ENCODE measurements at places on chromosomes 12 and 14. TPM values are rescaled to one million over a fixed set of nuclear protein-coding genes. Genes with fewer than 3 reads are reported as not detected.
A peak's percentile ranks its signal among the peaks of the same experiment; 100 is the strongest.

DNA sequence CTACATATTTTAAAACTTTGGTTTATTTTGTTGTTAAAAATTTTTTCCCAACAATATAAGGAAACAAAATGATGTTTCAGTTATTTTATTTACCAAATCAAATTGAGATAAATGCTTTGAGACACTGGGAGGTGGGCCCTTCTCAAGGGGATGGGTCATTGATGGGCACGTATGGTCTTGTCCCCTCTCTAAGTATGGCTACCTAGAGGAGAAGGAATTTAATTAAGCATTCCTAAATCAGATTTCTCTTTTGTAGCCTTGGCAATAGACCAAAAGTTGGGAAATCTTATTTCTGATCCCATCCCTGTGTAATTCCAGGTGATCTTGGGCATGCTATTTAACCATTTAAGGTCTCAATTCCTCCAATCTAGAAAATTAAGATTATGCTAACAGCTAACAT lies 79.0 kb downstream of the SCN8A start:
- no peak for DNase-seq

The STAT2 gene
- 44.6 TPM for total RNA-seq

- no peak for DNase-seq
Observed at GRCh38 chr12:72829838-72830237, 557.7 kb downstream of the TRHDE start.

The KERA gene
- total RNA-seq, result not detected

The AICDA gene
- not detected for total RNA-seq

The MGP gene
- 1,578 TPM for total RNA-seq

- no peak for DNase-seq
Observed at GRCh38 chr14:35122696-35123387, 490 bp downstream of the PRORP start.

DNA sequence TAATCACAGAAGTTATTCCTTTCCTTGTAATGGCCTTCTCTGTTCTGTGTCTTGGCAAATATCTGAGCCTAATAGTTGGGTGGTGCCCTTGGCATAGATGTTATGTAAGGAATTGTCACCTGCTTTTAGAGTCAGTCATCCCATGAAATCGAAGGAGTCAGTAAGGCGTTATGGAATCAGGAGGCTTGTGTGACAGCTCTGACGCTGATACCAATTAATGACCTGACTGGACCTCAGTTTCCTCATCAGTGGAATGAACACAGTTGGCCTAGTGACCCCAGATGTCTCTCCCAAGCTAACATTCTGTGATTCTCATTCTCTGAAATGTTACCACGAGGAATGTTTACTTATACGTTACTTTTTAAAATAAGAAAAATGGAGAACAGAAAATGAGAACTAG lies 32.1 kb downstream of the TXNRD1 start:
- DNase-seq, result no peak

DNA sequence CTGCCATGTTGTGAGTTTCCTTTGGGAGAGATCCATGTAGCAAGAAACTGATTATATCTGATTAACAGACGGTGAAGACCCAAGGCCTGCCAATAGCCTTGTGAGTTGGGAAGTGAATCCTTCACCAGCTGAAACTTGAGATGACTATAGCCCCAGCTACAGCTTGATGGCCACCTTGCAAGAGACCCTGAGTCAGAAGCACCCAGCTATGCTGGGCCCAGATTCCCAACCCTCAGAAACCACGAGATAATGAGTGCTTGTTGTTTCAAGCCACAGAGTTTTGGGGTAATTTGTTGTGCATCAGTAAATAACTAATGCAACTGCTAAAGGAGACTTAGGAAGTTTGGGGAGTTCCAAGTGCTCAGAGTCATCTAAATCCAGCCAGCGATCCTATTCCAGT lies 80.3 kb downstream of the AVPR1A start:
- no peak for DNase-seq

- no peak for DNase-seq
Observed at GRCh38 chr12:97168804-97169203, 261.7 kb downstream of the NEDD1 start.

DNA sequence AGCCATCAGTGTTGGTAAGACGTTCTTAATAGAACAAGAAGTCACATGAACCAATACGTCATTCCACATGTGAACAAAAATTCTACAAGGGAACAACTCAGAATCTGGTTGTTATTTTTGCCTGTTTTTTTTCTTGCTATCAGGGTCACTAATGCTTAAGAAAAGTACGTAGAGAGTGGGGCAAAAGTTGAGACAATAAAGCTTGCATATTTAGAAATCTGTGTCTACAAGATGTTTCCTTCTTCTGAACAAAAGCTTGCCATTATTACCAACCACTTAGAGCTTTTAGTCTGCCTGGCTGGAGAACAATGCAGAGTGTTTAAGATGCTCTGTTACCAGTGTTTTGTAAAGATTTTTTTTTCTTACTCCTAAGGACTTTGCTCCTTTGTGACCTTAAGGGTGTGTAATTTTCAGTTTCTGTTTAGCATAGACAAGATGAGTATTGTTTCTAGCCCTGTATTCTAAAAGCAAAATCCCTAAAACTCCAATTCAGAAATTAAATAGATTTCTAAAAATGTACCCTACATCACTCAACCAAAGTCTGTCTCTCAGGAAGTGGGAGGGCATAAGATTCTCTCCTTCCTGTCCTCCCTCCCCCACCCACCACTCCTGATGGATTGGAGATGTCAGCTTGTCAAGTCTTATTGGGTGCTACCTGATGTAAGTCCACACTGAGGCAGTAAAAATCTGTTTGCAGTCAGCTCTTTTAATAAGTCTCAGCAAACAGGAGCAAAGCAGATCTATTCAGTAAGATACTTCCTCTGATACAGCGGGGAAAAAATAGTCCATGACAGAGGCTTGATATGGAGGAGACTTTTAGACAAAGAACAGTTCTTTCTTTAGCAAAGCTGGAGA lies 267.6 kb downstream of the GRIN2B start:
- DNase-seq, result no peak

- no peak for DNase-seq
Observed at GRCh38 chr14:55248411-55248810, 22.8 kb upstream of the FBXO34 start.

The TUNAR gene
- not detected for total RNA-seq

GRCh38 chr12:129257524-129257923 lies 404.2 kb downstream of the GLT1D1 start:
- DNase-seq, result no peak

- peak; percentile 66 for DNase-seq
Observed at GRCh38 chr12:6821591-6822425, at the start of gene GPR162. Gene GPR162, plus strand, starts transcription at chr12:6821821. Its CDS starts 2,078 bp downstream, at chr12:6823899.

The PHLDA1 gene
- total RNA-seq, result 5.9 TPM

- no peak for DNase-seq
Observed at GRCh38 chr12:54146506-54147145, 42.2 kb downstream of the SMUG1 start.

DNA sequence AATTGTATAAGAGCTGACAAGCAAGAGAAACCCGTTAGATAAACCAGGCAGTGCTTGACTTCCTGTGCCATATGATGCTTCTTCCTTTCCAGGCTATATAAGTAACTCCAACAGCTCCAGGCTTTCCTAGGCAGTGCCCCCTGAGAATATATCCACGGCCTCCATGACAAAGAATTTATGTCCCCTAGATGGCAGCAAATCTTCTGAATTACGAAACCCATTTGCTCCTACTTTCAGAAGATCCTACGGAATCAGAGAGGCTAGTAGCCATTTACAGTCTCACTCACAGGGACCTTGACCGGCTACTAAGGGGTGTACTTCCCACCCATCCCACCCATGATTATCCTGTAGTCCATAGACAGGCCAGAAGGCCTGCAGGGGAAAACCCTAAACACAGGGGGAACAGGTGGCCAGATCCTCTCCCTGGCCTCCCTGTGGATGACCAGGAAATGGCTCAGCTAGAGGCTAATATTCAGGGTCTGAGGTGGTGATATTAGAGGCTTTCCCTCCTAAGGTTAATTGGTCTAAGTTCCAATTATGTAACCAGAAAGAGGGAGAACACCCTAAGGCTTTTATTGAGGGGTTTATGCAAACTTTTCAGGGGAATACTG lies 77.2 kb upstream of the DCD start:
- no peak for DNase-seq

The MYRFL gene
- total RNA-seq, result not detected

DNA sequence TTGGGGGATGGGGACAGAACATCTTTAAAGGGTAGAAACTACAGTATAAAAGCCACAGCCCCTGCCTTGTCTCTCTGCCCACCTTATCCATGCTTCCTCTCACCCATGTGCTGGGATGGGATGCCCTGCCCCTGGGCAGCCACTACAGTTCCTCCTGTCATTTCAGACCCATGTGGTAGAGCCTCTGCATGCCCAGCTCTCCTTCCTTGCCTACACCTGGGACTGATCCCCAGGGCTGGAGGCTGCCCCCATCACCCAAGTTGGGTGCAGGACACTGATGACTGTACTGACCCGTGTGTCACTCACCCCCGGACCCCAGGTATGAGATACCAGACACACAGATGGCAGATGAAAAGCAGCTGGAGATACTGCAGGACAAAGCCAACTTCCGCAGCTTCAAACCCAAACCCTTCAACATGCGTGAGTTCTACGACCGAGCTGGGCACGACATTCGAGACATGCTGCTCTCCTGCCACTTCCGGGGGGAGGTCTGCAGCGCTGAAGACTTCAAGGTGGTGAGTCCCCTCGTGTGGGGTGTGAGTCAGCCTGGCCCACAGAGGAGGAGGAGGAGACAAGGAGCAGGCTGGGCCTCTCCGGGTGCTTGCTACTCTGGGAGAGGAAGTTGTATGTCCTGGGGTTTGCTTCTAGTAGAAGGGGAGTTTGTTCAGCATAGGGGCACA lies 2.2 kb downstream of the ASIC1 start:
- no peak for DNase-seq

The CISTR gene
- total RNA-seq, result 3.2 TPM

The LRP1-AS gene
- not detected for total RNA-seq

The VASH1 gene
- 36.3 TPM for total RNA-seq

DNA sequence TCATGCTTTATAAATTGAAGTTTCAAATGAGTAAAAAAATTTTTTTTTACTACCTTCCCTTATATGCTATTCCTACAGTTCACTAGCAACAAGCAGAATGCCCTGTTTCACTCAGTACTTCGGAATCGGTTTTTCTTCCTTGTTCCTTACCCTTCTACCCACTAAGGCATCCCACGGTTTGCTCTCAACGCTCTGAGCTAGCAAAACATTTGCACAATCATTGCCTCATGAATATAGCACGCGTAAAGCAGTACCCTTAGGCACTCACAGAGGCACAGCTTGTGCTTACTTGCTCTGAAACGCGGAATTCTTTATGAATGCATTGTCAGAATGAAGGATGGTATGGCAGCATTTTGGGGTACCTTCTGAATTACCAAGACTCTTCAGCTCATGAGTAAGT lies 45.0 kb downstream of the PPP1R13B start:
- no peak for DNase-seq

GRCh38 chr14:95067526-95067925 lies 89.8 kb downstream of the DICER1 start:
- no peak for DNase-seq

The PTPN21 gene
- total RNA-seq, result 47.2 TPM

DNA sequence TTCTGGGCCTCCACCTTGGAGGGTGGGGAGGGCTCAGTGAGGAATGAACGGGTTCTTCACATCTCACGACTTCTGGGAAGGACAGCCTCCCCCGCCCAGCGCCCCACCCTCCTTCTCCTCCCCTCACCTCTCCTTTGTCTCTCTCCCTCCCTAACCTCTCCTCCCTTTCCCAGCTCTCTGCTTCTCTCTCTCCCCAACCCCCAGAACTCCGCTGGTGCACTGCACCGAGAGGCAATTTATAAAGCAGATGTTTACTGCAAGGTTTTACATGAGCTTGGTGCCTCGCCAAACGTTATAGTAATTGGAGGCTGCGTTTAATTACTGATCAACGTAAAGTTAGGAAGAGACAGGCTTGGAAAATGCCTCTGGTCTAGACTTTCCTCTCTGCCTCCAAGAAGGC lies 42.9 kb upstream of the FAM222A start:
- DNase-seq, result no peak

DNA sequence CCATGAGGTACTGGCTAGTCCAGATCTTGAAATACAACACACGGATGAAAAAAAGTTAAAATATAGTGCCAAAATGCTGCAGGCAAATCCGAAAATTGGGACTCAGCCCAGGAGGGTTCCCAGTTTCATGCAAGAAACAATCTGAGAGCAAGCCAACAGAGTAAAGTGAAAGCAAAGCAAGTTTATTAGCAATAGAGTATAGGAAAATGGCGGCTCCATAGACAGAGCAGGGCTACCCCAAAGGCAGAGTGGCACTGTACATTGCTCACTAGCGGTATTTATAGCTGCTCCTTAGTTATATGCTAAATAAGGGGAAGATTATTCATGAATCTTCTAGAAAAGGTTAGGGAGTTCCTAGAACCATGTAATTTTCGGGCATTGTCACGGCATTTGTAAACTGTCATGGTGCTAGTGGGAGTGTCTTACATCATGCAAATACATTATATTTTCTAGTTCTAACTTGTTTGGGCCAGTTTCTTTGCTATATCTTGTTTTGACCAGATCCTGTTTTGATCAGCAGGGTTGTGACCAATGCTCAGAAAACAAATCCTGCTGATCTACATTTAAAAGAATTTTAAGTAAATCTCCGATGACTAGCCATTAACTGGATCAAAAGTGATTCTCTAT lies 29.1 kb downstream of the RECQL start:
- no peak for DNase-seq

DNA sequence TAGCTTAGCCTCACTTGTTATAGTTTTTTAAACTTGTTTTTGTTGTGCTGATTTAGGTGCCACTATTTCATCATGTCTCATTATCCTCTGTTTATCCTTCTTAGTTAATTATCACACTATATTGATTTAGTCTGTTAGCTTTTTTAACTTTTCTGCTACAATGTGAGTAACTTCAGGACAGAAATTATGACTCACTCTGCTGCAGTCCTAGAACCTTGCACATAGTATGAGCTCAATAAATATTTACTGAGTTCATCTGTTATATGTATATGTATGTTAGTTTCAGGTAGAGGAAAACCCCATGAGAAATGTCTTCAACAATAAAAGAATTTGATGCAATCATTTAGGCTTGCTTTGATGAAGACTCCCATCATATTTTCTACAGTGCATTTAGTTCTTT lies 224.3 kb upstream of the NAV3 start:
- DNase-seq, result no peak

The DLST gene
- 148 TPM for total RNA-seq

DNA sequence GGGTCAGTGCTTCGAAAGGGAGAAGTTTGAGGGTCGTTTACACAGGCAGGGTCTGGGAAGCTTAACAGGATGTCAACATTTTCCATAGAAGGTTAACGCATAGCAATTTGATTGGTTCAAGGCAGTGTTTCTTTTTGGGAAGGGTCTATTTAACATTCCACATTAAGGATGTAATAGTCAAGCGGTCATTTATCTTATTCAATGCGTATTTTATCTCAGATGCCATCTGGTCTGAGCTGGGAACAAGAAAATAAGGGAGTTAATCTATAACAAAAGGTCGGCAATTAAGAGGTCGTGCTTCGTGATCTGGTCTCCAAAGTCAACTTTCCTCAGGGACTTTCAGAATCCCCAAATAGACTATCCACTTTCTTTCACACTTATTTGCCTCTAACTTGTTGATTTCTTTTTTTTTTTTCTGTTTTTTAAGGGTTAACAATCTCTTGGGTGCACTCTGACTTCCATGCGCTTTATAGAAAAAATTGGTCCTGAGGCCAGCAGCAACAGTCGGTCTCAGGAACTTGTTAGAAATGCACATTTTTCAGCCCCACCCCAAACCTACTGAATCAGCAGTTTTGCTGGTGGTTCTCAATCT lies 550 bp upstream of the RESF1 start:
- DNase-seq, result no peak

The SLCO1A2 gene
- total RNA-seq, result not detected

The CEP83 gene
- total RNA-seq, result 26.5 TPM

- no peak for DNase-seq
Observed at GRCh38 chr12:32265951-32266350, 133.4 kb upstream of the FGD4 start.

All from right cardiac atrium (tissue), 5 donors.